Activated T-cell treated with anti-CD3 and anti-CD28 coated beads, Interleukin-2, amount 50 U/mL, for 4 hours (primary cell): ENCODE measurements at places on chromosomes 12 and 14. TPM values are rescaled to one million over a fixed set of nuclear protein-coding genes. Genes with fewer than 3 reads are reported as not detected.

The HOXC13 gene
- not detected for total RNA-seq

The EPYC gene
- total RNA-seq = not detected

The KRT73 gene
- 0.16 TPM for total RNA-seq

- no peak for DNase-seq
Measured at GRCh38 chr14:84129941-84130340, 1400.0 kb upstream of the FLRT2 start.

DNA sequence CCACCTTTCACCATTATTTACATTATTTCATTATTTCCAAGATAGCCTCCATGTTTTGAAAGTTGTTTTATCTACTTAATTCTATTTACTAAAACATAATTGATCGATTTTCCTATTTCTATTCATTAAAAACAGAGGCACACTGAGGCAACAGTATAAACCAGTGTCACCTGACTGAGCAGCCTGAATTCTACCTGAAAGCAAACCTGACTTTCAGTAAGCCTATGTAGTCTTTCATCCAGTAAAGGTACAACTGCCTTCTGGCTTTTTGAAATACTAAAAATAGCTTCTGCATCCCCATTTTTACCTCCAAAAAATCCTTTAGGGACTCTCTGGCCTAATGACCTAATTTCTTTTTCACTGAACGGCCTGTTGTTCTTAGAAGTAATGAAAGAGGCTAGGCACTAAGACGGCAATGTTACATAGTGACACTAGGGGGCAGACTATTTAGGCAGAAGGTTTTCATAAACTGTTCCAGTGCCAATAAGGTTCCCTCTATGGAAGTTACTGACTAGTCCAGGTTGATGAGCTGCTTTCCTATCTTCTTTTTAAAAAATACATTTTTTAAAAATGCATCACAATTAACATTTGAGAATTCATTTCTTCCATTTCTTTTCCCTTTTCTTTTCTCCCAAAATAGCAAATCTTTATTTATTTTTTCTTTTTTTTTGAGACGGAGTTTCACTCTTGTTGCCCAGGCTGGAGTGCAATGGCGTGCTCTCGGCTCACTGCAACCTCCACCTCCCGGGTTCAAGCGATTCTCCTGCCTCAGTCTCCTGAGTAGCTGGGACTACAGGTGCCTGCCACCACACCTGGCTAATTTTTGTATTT lies 17.5 kb downstream of the ANAPC5 start:
- DNase-seq = no peak

- DNase-seq = no peak
Measured at GRCh38 chr12:52122904-52123303, 43.4 kb downstream of the SMIM41 start.

GRCh38 chr12:11863478-11863906 lies 207.2 kb upstream of the BCL2L14 start:
- no peak for DNase-seq

DNA sequence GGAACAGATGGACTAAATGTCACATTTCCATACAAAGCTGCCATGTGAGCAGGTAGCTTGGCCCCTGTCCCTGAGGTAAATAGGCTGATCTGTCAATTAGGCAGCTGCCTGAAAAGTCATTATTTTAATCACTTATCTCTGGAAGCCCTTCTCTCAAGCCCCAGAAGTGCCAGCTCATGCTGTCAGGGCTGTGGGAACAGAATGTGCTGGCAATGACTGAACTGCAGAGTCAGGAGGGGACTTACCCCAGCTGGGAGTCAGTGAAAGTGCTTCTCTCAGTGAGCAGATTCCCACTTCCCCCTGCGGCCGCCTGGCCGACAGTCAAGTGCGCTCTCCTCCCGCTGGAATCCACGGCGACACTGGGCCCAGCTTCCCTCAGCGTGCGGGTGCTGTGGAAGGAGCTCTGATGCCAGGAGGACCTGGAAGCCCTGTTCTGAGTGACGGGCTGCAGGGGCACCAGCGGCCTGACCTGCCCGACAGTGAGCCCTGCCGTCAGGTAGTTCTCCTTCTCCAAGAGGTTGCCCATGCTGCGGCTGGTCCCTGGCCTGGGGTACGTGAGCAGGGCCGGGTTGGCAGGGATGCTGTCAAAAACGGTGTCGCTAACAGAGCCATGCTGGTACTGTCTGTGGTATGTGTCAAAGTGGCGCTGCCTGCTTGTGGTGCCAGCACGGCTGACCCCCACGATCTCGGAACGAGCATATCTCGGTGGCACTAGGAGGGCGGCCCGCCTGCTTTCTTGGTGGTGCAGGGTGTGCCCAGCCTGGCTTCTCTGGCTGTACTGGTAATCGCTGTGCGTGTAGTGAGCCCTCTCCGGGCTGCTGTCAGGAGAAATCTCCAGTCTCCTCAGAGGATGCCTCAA lies 18.7 kb downstream of the PKP2 start:
- DNase-seq = no peak

- no peak for DNase-seq
Measured at GRCh38 chr12:19847294-19848059, 408.2 kb downstream of the AEBP2 start.

DNA sequence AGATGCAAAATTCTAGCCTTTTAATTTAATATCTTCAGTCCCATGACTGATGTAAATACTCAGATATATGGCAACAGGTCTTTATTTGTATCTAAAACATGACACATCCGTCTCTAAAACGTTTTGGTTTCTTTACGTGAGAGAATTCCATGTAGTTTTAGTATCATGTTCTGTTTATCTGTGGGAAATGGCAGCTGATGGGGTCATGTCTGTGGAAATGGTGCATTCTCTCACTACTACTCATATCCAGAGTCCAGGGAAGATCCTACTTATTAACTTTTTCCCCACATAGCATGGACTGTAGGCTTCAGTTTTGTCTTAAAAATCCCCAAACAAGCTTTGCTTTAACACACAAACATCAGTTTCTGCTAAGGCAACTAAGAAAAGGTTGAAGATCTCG lies 53.8 kb downstream of the SPTLC2 start:
- DNase-seq = no peak

- DNase-seq = no peak
Measured at GRCh38 chr12:53825246-53826081, 73.7 kb upstream of the CISTR start.

DNA sequence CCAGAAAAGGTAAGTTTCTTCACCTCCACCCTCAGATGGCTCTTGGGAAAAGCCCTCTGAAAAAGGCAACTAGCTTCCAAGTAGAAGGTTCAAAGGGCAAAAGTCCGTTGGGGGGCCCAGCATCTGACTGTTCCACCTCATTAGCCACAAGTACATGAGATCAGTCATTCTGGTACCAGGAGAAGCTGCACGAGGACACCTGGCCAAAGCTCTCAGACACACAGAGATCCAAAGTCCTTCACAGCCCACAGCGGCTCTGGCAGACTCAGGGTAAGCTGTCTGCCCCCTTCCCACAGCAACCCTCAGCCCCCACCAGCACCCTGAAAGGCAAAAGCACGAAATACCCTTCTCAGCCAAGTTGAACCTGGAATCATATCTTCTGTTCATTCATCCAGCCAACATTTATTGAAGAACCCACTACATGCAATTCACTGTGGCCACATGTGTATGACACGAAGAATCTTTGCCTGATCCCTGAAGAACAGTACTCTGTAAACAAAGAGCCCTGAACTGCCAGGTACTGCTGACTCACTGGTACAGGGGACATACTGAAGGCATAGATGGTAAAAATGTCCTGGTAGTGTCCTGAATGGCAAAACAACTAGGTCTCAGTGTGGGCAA lies 19.0 kb downstream of the SLC7A7 start:
- DNase-seq = no peak

- DNase-seq = no peak
Measured at GRCh38 chr14:100659345-100660001, 67.2 kb upstream of the DLK1 start.

DNA sequence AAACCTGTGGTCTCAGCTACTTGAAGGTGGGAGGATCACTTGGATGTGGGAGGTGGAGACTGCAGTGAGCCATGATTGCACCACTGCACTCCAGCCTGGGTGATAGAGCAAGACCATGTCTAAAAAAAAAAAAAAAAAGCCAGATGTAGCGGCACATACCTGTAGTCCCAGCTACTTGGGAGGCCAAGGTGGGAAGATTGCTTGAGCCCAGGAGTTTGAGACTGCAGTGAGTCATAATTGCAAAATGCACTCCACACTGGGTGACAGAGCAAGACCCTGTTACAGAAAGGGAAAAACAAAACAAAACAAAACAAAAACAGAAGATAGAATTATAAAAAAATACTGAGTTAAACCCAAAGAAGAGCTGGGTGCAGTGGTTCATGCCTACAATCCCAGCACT lies 29.1 kb upstream of the APOF start:
- DNase-seq = no peak

DNA sequence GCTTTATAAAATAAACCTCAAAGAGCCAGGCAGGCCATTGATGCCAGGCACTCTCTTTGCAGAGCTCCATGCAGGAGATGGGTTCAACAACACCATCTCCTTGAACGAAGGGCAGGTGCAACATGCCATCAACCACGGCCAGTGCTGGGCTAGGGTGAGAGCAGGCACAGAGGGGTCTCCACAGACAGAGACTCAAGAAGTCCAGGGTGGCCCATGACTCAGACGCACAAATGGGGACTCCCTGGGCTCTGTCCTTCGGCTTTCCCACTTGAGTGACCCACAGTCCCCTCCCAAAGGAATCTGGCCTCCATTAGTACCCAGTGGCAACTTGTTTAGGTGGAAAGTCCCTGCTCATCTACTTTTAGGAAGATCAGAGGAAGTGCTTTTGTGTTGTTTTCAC lies 124.4 kb upstream of the PZP start:
- no peak for DNase-seq

DNA sequence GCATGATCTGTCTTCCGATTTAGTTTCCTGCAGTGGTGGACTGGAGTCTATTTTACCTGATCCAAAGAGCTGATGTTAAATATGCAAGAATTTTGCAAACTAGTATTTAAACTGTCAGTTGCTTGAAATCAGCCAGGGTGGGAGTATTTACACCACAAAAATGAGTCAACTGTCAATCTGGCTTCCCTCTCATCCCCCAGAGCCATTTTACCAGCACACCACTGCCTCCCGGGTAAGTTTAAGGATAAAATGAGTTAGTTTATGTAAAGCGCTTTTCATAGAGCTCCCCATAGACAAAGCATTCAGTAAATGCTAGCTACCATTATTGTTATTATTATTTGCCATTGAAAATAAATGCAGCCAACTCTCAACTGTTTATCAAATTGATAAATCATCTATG lies 106.3 kb upstream of the FRMD6 start:
- no peak for DNase-seq
